ENCODE measurements at places on chromosomes 4 and X.

DNA sequence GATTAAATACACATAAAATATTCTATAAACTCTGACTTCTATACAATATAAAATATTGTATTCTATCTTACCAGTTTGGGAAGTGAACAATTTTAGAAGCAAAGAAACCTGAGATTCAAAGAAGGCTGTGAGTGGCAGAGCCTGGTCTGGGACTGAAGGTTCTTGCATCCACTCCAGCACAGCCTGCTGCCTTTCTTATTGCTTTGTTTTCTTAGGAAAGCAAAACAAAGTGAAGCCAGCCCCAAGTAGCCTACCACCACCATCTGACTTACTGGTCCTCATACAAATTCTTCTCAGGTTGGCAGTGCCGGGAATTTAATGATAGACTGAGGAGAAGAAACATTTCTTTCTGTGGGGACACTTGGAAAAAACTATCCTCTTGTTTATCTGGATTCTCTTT is 129.7 kb upstream of the SMAD1 start:
- DNase-seq = no peak

DNA sequence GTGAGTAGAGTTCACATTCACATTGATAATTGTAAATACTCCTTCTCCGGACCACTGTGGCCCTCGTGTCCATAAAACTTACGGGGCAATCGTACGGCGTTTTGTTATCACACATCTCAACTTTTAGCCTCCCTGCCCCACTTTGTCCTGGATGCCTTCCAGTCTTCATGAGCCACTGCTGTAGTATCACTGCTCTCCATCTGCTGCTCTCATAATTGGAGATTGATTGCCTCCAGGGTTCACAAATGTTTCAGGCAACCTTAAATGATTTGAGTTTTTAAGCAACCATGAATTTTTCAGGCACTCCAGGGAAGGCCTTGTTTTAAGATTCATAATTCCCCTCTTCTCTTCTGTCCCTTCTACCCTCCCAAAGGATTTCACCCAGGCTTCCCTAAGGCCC is 28.4 kb downstream of the ALPK1 start:
- DNase-seq = no peak

- DNase-seq = no peak
These were observed 2182.9 kb upstream of the TENM3 start for GRCh38 chr4:180060159-180060889.

GRCh38 chr4:109735566-109736365 is 5.9 kb upstream of the PLA2G12A start:
- DNase-seq = no peak

GRCh38 chrX:115259238-115259875 is 25.5 kb upstream of the LRCH2 start:
- DNase-seq = no peak

GRCh38 chrX:36908801-36909675 is 99.1 kb upstream of the FAM47C start:
- DNase-seq = no peak

All from immature natural killer cell (primary cell).